Fibroblast of skin of right biceps (primary cell): ENCODE measurements at places on chromosomes 16 and 17.

GRCh38 chr17:77875051-77875780, 83.3 kb upstream of the TNRC6C start:
- peak; percentile 71 for DNase-seq

DNA sequence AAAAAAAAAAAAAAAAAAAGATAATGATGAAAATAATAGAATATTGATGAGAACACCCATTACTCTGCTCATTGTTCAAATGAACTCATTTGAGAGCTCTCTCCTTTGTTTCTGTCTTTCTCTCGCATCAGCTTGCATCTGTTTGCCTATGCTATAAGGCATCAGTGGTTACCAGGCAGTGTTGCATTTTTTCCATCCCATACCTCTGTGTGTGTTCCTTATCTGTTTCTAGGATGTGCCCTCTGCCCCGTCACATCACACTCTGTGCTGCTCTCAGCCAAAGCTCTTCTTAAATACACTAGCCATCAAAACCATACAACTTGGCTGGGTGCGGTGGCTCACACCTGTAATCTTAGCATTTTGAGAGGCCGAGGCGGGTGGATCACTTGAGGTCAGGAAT, 568.2 kb downstream of the WWOX start:
- no peak for DNase-seq

- DNase-seq, result no peak
Measured at GRCh38 chr17:43453331-43453812, 30.4 kb upstream of the DHX8 start.

GRCh38 chr17:39591958-39592954, 15.5 kb downstream of the NEUROD2 start:
- DNase-seq, result peak; percentile 45
